AG04450 (cell line): ENCODE measurements at places on chromosomes 16 and 17. TPM values are rescaled to one million over a fixed set of nuclear protein-coding genes. Genes with fewer than 3 reads are reported as not detected.

The RDM1 gene
- polyA plus RNA-seq, result not detected in 2 replicates

The FOXL1 gene
- 41.1 and 41.9 TPM in 2 replicates for polyA plus RNA-seq

The ATF7IP2 gene
- polyA plus RNA-seq, result 4.8 and 6.3 TPM in 2 replicates

The CD300LG gene
- polyA plus RNA-seq, result not detected in 2 replicates

The ERAL1 gene
- 45.7 and 54.4 TPM in 2 replicates for polyA plus RNA-seq

The MSRB1 gene
- 23.1 and 32.6 TPM in 2 replicates for polyA plus RNA-seq

The COA3 gene
- polyA plus RNA-seq, result 86.7 and 96.3 TPM in 2 replicates

The C16orf96 gene
- not detected in 2 replicates for polyA plus RNA-seq

The PSMC3IP gene
- polyA plus RNA-seq, result 3.0 and 5.1 TPM in 2 replicates

The HSD3B7 gene
- 6.1 and 9.5 TPM in 2 replicates for polyA plus RNA-seq

The TMEM97 gene
- polyA plus RNA-seq, result 12.1 and 16.1 TPM in 2 replicates

The RAP1GAP2 gene
- 2.8 and 3.4 TPM in 2 replicates for polyA plus RNA-seq

The SCGB1C2 gene
- not detected in 2 replicates for polyA plus RNA-seq

DNA sequence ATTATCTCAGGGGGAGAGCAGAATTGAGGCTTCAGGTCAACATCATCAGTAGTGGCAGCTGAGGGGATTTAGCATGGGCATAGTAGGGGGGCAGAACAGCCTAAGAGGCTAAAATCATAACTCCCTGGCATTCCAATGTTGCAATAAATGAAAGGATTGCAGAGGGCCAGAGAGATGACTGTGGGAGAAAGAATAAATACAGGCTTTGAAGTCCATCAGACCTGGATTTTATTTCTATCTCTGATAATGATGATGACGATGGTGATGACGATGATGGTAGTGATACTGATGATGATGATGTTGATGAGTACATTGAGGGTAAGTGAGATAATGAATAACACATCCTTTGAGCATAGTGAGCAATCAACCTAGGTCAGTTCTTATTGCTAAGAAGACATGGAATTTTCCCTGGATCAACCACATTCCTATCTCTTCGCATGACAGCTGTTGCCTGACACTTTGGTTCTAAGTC, 107.4 kb upstream of the CDH11 start:
- peak; percentile 3 for DNase-seq

DNA sequence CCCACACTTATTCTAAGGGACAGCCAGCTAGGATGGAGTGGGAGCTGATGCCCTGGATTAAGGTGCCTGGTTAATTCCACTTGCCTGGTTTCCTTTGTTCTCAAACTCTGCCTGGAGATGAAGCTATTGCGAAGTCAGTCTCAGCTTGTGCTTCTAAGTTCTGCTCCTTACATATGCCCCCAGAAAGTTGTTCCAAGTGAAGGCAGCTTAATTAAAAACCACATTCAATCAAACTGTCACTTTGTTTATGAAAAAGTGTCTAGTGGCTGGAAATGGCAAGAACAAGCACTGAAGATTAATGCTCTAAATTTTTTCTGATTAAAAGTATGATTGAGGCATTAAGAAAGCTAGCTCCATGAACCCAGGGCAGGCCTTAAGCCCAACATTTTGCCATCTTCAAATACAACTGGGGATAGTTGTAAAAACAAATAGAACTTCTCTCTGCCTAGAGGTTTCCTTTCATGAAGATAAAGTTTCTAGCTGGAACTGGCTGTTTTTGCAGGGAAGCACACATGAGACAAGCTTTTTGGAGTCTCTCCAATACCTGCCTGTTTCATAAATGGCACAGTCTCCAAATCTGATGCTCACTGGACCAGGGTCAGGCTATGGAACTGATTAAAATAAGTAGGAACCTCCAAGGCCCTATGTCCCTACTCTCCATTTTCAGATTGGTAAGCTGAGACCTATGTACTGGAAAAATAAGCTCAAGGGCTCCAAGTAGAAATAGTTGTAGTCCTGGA, 100.9 kb downstream of the GRIN2A start:
- no peak for DNase-seq

GRCh38 chr16:77660311-77660710, 62.0 kb upstream of the NUDT7 start:
- peak; percentile 11 for DNase-seq

DNA sequence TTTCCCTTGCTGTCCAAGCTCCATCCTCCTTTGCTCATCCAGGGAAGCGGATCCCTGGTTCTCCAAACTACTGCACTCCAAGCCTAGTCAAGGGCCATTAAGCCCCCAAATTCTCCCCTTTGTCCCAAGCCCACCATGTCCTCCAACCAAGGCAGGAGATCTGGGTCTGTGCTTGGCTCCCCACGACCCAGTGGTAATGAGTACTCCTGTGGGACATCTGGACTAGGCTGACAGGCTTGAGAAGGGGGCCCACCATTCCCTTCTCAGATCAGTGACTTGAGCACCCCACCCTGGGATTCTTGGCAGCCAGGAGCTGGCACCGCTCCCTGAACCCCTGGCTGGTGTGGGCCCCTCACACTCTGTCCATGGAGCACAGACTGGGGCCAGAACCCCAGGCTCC, 17.1 kb downstream of the OSBPL7 start:
- DNase-seq, result no peak

- no peak for DNase-seq
These were observed 124.5 kb upstream of the CIBAR2 start for GRCh38 chr16:85236818-85237150.

DNA sequence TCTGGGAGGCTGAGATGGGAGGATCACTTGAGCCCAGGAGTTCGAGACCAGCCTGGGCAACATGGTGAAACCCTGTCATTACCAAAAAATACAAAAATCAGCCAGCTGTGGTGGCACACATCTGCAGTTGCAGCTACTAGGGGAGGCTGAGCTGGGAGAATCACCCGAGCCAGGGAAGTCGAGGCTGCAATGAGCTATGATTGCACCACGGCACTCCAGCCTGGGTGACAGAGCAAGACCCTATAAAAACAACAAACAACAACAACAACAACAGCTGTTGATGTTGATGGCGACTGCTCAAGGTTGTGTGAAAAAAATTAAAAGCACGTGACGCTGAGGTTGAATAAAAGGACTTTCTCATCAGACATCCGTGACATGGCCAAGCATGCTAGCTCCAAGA, 40.8 kb upstream of the CIBAR2 start:
- no peak for DNase-seq

- DNase-seq, result no peak
These were observed 37.5 kb upstream of the GRIN2A start for GRCh38 chr16:10219742-10220141.

DNA sequence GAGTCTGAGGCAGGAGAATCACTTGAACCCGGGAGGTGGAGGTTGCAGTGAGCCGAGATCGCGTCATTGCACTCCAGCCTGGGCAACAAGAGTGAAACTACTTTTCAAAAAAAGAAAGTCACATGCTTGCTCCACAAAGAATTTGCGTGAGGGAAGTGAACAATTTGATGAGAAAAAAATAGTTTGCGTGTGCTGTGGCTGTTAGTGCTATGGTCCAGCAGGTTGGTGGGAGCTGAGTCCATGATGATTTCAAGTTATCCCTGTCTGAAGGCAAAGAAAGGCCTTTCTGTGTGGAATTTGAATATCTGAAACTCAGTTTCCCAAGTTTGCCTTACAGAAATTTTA, 21.0 kb downstream of the PRCD start:
- no peak for DNase-seq

- peak; percentile 82 for DNase-seq
These were observed 9.3 kb upstream of the WBP2 start for GRCh38 chr17:75864448-75864871.

GRCh38 chr17:12727881-12728280, 61.4 kb upstream of the ARHGAP44 start:
- DNase-seq, result no peak

GRCh38 chr16:74727903-74728302, 27.2 kb upstream of the MLKL start:
- no peak for DNase-seq

DNA sequence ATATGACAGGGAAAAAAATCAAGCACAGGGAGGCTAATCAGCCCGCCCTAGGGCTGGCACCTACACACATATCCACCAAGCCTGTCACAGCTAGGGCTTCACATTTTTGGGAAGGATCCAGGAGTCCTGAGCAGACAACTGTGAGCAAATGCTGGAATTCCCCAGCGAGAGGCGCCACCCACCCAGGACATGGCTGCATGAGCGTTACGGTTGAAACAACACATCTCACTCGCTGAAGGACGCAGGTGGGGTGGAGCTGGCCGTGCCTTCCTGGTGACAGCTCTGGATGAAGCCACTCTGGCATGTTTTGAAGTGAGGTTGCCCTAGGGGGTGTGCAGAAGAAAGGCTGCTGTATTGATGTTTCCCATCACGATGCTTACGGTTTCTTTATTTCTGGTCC, 315.1 kb upstream of the EEF2KMT start:
- no peak for DNase-seq

DNA sequence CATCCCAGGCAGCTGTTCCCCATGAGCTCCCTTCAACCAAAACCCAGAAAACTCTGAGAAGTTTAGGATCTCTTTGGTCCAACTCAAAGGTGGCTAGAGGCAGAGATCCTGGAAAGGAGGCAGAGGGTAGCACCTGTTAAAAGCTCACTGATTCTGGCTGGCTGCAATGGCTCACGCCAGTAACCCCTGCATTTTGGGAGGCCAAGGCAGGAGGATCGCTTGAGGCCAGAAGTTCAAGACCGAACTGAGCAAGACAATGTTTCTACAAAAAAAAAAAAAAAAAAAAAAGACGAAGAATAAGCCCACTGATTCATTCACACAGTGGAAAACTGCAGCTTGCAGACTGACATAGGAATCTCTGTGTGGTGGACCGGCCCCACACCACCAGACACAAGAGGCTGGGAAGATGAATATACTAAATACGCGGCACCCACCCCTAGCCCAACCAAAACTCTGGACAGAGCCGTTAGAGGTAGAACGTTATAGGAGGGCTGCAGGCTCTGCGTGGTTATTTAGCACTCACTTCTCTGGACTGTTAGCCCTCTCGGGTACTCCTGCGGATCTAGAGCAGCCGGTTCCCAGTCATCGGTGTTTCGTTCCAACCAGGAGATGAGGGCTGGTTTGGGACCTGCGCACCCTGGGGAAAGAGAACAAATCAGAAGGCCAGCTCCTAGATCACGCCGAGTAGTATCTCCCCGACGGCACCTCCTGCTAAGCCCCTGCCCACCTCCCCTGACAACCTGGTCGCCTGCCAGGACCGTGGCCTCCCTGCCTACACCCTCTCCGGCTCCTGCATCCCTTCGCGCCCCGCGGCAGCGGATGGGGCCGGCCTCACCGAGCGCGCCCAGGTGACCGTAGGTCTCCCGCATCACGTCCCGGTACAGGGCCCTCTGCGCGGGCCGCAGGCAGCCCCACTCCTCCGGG, 925 bp downstream of the ZNF689 start:
- DNase-seq, result no peak

DNA sequence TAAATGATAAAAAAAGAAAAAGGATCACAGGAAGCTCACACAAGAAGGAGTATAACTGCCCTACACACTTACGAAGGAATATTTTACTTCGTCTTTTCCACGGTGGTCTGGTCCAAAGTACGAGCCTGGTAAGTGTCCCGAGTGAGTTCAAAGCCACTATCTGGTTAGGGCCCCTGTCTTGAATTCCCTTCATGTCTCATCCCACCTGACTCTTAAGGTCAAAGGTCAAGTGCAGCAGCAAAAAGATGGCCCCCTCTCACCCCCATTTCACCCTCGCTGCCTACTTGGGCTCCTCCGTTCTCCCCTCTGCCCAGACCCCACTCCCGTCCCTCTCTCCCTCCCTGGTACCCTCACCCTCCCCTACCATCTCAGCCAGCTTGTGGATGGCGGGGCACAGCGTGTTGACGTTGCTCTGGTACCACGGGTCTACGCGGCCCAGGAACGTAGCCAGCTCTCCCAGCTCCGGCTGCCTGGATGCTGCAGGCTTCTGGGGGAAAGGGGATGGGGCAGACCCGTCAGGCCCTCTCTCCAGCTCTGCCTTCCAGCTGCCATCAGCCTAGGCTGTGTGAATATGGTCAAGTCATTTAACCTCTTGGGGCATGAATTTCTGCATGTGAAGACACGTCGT, 27.8 kb upstream of the MFSD6L start:
- no peak for DNase-seq

GRCh38 chr17:32348483-32348800, 1.5 kb upstream of the ZNF207 start:
- DNase-seq, result no peak
